ENCODE measurements at places on chromosomes 1 and 21. TPM values are rescaled to one million over a fixed set of nuclear protein-coding genes. Genes with fewer than 3 reads are reported as not detected.
A peak's percentile ranks its signal among the peaks of the same experiment; 100 is the strongest.

- no peak for DNase-seq
These were observed 4.6 kb upstream of the FNDC10 start for GRCh38 chr1:1604374-1605033.

- DNase-seq, result no peak
These were observed 3.3 kb downstream of the ZBTB18 start for GRCh38 chr1:244054247-244054923.

The CRNN gene
- not detected for total RNA-seq

DNA sequence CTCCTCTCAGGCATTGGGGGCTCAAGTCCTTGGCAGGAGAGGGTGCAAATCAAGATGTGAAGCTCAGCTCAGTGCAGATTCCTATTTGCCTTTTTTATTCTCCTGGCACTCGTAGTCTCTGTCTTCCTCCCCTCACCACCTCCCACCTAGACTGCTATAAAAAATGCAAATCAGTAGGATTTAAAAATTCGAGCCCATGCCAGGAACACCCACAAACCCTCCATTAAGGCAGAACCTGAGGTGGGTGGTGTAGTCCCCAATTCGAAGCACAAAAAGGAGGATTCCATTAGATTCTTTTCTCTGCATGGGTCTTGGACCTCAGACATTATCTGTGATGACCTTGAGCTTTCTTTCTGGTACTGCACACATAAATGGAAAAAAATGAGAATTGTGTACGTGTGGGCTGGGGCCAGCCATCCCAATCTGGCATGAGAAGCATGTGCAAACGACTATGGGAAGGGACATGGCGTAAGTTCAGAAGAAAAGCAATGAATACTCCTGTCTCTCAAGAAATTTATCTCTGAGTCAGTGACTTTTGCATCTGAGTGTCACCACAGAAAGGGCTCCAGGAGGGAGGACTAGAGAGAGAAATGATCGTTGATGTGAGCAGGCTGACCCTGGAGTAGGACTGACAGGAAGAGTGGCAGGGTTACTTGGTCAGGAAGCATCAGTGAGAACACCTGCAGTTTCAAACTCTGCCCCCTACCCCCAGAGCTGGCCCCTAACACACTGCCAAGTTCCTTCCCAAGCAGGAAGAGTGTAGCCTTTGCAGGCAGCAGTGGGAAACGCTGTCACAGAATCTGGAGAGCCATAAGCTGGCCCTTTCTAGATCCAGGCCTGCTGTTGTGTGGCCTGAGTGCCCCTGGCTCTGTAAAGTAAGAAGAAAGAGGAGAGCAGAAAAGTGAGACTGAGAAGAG, 1.7 kb downstream of the INKA2 start:
- peak; percentile 14 for DNase-seq

GRCh38 chr1:197441999-197442414, 174.0 kb downstream of the CRB1 start:
- no peak for DNase-seq

DNA sequence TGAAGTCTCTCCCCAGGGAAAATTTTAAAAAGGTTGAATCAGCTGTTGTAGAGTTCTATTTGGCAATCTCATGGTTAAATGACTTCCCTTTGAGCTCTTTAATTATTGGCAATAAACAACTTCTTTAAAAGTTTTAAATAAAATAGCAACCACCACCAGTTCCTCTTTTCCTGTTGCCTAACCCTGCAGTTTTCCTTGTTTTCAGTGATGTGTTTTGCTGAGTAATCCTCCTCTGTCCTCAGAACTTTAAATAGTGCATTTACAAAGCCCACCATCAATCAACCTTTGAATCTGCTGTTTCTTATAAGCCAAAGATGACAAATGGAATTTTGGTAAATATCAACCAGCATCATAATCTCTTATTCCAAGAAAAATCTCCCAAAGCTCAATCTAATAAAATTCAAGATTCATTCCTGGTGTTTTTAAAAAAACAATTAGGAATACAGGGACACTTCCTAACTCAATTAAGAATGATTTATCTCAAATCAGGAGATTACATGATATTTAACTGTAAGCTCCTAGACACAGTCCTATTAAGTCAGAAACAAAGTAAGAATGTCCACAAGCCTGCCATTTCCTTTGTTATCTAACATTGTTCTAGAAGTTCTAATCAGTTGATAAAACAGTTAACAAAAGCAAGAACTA, 14.8 kb downstream of the AVPR1B start:
- DNase-seq, result peak; percentile 42

DNA sequence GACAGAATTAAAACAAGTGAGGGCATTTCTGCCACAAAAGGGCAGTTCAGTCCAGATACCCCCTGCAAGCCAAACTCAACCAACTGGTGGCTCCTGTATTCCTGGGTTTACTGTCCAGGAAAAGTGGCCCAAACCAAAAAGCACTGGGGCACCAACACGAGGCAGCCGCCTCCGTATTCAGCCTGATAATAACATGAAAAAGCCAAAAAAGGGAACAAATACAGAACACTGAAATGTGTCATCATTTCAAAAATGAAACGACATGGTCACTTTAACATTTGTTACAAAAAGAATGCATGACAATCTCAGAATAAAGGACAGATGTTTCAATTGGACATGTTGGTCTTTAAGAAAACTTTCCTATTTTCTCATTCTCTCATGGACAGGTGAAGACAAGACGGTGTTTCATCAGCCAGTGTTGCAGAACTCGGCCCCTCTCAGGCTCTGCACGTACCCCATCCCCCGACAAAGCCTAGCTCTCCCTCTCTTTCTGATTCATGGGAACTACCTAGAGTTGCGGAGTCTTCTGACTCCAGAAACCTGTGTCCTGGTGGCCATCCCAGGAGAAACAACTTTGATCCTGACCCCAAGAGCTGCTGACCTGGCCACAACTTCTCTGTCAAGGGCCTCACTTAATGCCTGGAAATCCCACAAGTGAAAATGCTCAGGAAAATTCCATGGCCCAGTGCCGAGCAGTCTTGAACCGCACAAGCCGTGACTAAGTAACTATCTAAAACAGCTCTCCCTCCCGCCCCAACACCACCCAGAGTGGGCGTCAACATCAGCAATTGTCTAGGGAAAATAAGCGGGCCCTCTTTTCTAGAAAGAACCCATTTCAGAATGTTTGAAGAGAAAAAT, 27.1 kb downstream of the ZBTB17 start:
- peak; percentile 81 for DNase-seq

DNA sequence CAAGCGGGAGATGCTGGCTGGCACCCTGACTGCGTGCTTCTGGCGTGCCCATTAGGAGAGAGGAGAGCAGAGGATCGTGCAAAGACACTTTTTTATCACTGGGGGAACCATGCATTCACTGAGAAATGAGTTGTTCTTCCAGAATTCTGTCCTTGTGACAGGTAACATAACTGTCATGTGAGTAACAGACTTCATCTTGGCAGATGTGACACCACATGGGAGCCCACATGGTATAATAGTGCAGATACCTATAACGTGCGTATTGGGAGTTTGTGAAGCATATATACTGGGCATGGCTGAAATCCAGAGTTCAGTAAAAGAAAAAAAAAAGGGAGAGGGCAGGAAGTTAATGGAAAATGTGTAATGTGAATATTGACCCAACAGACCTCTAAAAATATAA, 159.6 kb upstream of the BACE2 start:
- DNase-seq, result no peak

The TNFAIP8L2 gene
- not detected for total RNA-seq

GRCh38 chr1:226047495-226047894, 15.0 kb upstream of the H3-3A start:
- no peak for DNase-seq

The KRTAP10-3 gene
- total RNA-seq, result not detected

- DNase-seq, result no peak
These were observed 20.1 kb downstream of the OR2B11 start for GRCh38 chr1:247437551-247438505.

The F13B gene
- not detected for total RNA-seq

The PKP1 gene
- not detected for total RNA-seq

DNA sequence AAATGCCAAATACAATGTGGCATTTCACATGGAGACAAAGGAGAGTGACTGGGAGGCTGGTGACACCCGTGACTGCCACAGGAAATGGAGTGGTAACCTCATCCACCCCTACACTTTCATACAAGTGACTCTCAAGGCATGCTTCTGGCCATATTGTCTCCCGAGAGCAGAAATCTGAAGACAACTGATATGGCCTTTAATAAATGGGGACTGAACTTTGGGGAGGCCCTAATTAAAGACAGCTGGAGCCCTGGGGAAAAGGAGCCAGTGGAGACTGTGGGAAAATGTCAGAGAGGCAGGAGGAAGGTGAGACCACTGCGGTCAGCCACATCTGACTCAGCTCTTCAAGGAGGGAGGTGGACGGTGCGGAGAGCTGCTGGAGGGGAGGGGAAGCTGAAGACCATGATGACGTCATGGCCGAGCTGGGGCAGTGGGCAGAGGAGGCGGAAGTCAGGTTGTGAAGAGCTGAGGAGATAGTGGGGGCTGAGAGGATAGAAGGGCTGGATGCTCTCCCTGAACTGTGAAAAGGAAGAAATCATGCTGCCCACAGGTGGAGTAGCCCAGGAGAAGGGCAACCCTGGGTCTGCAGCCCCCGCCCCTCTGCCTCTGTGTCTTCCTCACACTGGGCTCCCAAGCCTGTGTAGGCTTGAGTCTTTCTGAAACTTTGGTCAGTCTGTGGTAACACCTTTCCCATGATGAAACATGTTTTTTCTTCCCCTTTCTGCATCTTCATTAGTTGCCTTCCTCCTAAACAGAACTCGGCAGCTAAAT, 14.0 kb upstream of the NCF2 start:
- no peak for DNase-seq

- no peak for DNase-seq
These were observed 25.1 kb downstream of the SKI start for GRCh38 chr1:2253036-2253796.

GRCh38 chr1:1322418-1322817, 2.0 kb downstream of the INTS11 start:
- no peak for DNase-seq

DNA sequence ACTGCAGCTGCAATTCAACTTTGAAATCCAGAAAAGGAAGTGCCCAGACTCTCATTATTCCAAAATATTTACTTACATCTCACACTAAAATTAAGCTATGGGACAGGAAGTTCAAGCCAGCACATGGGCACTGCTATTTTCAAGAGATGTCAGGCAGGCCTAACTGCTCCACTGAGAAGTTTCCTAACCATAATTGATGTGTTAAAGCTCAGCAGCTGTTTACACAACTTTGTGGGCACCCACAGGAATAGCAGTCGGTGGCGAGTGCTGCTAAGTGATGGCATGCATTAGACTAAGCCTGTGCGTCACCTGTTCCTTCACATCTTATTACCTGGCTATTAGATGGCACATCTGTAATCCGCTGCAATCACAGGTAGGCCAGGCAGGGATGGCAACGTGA, 303.3 kb upstream of the DAB1 start:
- no peak for DNase-seq

The CELA3B gene
- not detected for total RNA-seq

DNA sequence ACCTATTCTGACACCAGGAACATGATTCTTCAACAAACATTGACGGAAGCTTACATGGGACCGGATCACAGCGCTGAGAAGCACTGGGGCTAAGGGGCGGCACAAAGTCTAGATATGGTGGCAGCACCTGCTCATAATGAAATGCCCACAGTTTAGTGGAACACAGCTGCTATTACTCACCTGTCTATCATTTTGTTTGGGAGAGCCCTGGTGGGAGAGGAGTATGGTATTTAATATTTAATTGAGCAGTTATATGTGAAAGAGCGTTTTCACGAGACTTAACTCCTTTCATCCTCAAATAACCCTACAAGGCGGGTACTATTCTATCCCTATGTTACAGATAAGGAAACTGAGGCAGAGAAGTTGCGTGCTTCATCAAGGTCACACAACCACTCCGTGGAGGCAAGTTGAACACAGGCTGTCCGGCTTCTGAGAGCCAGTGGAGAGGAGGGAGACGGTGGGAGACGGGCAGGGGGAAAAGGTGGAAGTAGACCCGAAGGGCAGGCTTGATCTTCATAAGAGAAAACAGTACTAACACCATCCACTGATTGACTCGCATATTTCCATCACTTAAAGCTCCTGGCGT, 790 bp upstream of the TSNAX start:
- DNase-seq, result no peak

The GPR161 gene
- total RNA-seq, result 36.5 TPM

The ADGRL4 gene
- total RNA-seq, result 205 TPM

DNA sequence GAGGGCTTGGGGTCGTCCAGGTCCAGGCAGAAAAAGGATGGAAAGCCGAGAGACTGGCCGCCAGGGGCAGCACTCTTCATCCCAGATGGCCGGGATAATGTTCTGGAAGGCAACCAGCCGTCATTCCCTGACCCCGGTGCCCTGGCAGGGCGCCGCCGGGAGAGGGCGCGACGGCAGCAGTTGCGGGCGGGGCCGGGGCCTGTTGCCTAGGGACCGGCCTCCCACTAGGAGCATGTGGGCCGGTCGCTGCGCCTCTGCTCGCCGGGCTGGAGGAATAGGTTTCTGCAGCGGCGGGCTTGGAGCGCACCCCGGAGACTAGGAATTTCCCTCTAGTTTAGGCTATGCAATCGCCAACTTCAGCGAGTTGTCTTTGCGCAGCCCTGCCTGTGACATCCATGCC, 11.0 kb downstream of the DMRTB1 start:
- DNase-seq, result peak; percentile 64

- no peak for DNase-seq
These were observed 85.5 kb downstream of the CAMK2N1 start for GRCh38 chr1:20400341-20401177.

GRCh38 chr1:15764269-15764764, 5.7 kb downstream of the FBLIM1 start:
- DNase-seq, result no peak

DNA sequence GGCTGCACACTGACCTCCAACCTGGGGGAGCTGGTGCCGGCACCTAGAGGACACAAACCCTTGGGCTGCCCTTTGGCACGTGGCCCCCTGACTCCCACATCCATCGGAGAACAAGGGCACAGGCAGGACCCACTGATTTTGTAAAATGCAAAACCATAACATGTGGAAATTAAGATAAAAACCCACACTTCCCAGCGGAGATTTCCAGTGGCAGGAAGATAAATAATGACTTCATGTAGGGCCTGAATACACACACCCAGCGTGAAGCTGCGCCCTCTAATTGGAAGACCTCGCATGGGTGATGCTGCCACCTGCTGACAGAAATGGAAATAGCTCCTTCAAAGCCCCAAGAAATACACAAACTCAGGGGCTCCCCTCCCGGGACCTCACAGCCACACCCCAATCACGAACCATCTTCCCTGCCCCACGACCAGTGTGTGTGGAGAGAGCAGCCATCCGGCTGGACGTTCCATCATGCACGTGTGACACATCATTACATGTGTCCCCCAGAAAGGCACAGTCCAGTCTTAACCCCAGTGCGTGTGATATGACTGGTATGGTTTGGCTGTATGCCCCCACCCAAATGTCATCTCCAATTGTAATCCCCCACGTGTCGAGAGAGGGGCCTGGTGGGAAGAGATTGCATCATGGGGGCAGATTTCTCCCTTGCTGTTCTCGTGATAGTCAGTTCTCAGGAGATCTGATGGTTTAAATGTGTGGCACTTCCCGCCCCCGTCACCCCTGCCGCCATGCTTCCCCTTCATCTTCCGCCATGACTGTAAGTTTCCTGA, 5.7 kb upstream of the TPRG1L start:
- peak; percentile 80 for DNase-seq

The POU3F1 gene
- total RNA-seq, result not detected

GRCh38 chr1:20885121-20885520, 98.0 kb upstream of the HP1BP3 start:
- no peak for DNase-seq

The LCE1A gene
- total RNA-seq, result not detected

- no peak for DNase-seq
These were observed 31.9 kb upstream of the KCNA3 start for GRCh38 chr1:110706621-110707020.
